ENCODE measurements at places on chromosomes 3 and 15.
A peak's percentile ranks its signal among the peaks of the same experiment; 100 is the strongest.

GRCh38 chr15:100785181-100786138 lies 94.2 kb upstream of the ALDH1A3 start:
- DNase-seq, result no peak

- peak; percentile 33 for DNase-seq
Measured at GRCh38 chr3:151765685-151766084, 32.0 kb downstream of the AADACL2 start.

DNA sequence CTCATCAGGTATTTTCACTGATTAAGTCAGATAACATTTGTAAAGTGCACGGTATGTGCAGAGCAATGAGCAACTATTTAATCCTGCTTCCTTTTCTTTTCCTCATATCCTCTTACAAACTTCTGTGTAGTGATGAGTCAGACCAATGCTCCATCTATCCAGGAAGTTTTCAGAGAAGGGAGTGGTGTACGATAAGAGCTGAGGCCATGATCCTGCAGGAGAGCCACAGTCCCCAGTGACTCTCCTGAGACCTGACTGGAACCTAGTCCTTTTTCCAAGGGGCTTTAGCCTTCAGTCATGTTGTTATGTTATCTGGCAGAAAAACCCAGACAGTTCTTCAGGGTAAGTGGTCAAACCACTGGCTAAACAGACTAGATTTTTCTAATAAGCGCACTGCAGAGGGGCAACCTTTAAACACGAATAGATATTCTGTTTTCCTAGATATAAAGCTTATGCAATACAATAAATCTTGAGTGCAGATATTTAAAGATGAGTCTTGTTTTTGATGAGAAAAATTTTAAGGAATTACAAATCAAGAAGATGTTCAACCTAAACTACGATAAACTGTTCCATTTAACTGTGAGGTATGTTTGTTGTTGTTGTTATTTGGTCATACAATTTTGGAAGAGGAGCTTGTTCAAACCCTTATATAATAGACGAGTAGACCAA lies 110.5 kb upstream of the RAP2B start:
- no peak for DNase-seq

DNA sequence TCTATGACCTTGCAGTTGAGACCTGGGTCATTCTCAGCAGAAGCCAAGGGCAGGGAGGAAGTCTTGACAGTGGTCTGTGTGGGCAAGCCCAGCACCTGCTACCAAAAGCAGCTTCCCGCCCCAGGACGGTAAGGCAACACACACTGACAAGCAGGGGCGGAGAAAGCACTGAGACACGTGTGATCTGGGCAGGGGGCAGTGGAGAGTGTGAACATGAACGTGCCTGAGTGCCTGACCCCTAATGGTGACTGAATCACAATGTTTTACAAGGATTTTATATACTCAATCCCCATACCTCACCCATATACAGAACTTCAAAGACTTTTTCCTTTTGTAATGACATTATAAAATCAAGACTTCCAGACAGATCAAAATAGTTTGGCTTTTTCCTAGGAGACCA lies 35.2 kb downstream of the ANP32A start:
- DNase-seq, result peak; percentile 50

- DNase-seq, result no peak
Measured at GRCh38 chr3:112811131-112811884, 35.4 kb downstream of the CD200R1L start.

DNA sequence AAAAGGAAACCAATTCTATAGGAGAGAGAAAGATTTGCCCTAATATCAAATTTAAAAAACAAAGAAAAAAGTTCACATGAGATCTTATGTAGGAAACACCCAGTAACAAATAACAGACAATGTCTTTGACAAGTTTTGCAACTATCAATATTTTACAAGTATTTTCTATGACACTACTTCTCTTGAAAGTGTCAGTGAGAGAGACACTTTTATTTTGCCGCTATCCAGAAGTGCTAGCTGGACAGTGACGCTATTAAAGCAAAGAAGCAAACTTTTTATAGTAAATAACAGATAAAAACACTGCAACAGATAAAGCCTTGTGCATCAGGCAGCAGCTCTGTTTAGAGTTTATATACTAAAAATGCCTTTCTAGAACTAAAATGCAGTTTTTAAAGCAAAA lies 13.3 kb downstream of the LYSMD2 start:
- DNase-seq, result no peak

GRCh38 chr3:4866866-4867265 lies 112.4 kb upstream of the BHLHE40 start:
- no peak for DNase-seq

DNA sequence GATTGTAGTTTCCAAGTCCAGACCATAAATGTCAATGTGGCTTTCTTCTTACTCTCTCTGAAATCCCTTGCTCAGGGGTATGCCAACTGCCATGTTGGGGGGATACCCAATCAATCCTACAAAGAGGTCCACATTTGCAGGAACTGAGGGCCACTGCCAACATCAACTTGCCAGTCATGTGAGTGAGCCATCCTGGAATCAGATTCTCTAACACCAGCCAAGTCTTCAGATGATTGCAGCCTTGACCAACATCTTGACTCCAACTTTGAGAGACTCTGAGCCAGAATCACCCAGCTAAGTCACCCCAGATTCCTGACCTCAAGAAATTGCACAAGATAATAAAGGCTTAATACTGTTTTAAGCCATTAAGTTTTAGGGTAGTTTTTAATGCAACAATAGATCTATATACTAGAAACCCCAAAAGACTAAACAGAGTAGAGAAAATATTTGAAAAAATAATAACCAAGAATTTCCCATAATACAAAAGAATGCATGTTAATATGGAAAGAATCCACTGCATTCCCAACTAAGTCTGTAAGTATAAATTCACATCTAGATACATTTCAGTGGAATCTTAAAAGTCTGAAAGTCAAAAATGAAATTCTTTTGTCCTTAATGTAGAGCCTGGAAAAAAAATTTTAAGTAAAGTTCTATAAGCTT lies 22.4 kb downstream of the ISG20 start:
- no peak for DNase-seq
